ENCODE measurements at places on chromosomes 11 and 22. TPM values are rescaled to one million over a fixed set of nuclear protein-coding genes. Genes with fewer than 3 reads are reported as not detected.

The PKDREJ gene
- 0.05 TPM for total RNA-seq

The DSCAML1 gene
- total RNA-seq, result 0.83 TPM

The ANO9 gene
- total RNA-seq, result 0.08 TPM

The CCND1 gene
- total RNA-seq, result 136 TPM

The SPTY2D1 gene
- total RNA-seq, result 8.2 TPM

The CNIH2 gene
- not detected for total RNA-seq

The SESN3 gene
- 4.8 TPM for total RNA-seq

The DDX25 gene
- total RNA-seq, result not detected

The RASSF7 gene
- 4.4 TPM for total RNA-seq
